ENCODE measurements at places on chromosomes 5 and 9.

DNA sequence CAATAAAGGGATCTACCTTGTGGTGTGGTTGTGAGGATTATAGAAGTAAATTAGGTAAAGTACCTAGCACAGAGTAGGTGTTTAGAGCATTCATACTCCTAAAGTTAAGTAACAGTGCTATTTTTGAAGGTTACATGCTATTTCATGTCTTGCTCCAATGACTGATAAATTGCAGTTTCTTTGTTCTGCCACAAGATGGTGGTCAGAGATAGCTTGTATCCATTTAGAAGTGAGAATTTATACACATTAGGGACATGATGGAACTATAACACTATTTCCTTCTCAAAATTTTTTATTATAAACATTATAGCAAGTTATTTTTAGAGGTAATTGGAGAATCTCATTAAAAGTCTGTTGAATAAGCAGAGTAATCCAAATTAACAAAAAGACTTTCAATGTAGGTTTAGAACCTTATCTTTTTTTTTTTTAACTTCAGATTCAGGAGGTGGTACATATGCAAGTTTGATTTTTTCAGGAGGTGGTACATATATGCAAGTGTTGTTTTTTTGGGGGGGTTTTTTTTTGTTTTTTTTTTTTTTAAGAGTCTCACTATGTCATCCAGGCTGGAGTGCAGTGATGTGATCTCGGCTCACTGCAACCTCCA is 17.1 kb downstream of the MTREX start:
- DNase-seq, result no peak

GRCh38 chr5:135555530-135555929 is 19.8 kb upstream of the NEUROG1 start:
- DNase-seq, result no peak

DNA sequence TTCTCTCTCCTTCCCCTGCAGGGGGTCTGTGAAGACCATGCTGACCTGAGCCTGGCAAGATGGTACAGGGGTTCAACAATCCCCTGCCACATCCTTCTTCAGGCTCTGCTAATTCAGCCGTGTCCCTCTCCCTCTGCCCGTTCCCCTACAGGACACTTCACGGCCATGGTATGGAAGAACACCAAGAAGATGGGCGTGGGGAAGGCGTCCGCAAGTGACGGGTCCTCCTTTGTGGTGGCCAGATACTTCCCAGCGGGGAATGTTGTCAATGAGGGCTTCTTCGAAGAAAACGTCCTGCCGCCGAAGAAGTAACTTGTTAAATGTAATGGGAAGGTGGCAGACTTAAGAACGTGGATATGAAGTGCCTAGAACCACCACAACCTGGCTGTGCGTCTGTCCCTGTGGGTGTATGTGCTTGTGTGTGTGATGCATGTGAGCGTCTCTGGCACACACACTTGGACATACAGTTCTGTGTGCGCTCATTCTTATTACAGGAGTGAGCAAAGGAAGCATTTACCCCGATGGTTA is 6.9 kb upstream of the CCIN start:
- no peak for DNase-seq

- no peak for DNase-seq
Observed at GRCh38 chr9:136052472-136052880, 42.6 kb downstream of the NACC2 start.

DNA sequence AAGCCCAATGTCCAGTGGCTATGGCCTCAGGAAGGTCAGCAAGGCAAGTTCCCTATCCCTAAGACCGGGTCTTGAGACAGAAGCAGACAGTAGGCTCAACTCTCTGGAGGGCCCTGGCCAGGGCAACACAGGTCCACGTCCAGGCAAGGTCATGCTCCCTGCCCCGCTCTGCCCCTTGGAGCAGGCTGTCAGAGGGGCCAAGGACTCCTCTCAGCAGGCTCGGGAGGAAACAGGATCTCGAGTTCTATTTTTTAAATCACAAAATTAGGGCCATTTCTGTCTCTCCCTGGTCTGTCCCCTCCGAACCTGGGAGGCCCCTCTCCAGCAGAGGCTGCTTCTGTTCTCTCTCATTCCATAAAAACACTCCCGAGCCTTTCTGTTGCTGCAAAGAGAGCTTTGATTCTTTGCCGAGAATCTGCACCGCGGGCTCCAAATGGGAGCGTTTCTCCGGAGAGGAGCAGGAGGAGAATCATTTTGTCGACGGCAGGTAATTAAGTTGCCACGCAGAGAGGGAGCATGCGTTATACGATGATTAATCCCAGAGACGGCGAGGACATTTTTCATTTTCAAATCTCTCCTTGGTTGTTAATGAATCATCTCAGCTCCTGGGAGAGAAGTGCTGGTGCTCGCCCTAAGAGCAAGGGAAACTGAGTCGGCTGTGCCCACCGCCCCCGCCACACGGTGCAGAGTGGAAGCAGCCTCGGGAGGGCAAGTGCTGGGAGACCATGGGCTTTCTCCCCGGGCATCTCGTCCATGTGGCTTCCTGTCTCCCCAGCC is 24.5 kb upstream of the FCN1 start:
- DNase-seq, result no peak

- no peak for DNase-seq
Observed at GRCh38 chr5:134508521-134509195, 16.8 kb upstream of the JADE2 start.

DNA sequence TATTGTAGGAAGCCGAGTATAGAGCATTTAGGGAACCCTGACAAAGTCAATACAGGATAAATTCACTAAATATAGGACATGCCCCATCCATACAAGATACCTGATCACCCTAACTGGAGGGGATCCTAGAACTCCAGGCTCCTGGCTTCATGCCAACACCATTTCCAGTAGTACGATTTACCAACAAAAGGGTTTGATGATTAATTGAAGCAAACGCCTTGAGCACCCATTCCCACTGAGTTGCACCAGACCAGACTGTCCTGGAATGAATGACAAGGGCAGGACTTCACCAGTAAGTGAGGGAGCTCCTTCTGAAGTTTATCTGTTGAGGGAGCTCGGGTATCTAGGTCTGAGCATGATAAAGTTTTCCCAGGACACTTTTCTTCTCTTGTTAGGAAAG is 327.2 kb upstream of the MSX2 start:
- no peak for DNase-seq

GRCh38 chr9:110188991-110189390 is 19.0 kb downstream of the C9orf152 start:
- no peak for DNase-seq

DNA sequence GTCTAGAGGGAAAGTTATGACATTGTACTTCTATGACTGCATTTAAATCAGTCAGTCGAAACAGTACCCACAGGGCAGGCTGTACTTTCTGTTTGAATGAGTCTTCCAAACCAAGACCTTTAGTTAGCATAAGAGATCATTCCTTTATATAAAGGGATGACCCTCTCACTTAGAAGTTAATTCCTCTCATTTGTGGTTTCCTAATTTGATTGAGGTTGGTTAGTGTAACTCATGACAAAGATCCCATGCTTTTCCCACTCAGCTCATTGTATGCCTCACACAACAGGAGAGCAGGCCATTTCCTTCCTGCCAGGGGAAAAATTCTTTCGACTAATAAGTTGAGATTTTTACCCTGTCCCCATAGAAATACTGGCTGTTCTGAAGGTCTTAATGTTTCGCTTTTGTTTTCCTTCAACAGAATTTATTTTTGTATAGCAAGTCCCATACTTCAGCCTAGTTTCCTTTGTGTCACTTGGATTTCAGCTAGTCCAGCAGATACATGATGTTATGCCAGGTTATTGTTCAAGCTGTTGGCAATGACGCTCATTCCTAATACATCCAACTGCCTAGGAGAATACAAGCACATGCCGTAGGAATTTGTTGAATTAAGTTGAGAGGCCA is 500.7 kb downstream of the SPATA31D1 start:
- no peak for DNase-seq

- no peak for DNase-seq
Observed at GRCh38 chr5:148491793-148492184, 108.0 kb downstream of the FBXO38 start.

GRCh38 chr5:131634996-131635683 is at the start of gene RAPGEF6:
Gene RAPGEF6, minus strand, starts transcription at chr5:131635229. Its CDS starts 199 bp downstream, at chr5:131635030.
- peak; percentile 95 for DNase-seq

- DNase-seq, result no peak
Observed at GRCh38 chr5:145072889-145073288, 762.3 kb downstream of the PRELID2 start.

DNA sequence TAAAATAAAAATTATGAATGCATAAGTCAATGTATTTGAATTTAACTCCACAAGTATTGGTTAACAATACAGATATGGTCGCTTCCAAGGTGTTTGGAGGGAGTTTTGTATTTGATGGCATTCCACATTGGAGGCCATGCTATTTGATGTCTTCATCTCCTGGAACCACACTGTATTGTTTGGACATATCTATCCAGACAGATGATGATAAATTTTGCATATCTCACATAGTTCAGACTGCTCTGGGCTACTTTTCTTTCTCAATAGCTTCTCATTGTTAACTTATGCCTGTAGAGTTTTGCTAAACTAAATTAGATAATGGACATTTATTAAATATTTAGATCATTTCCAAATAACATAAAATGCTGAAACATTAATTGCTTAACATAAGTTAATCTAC is 58.0 kb downstream of the CDKN2A start:
- DNase-seq, result no peak

- DNase-seq, result peak; percentile 81
Observed at GRCh38 chr5:76402251-76402885, 717 bp upstream of the IQGAP2 start.

GRCh38 chr5:91293131-91293530 is 90.0 kb downstream of the ARRDC3 start:
- no peak for DNase-seq

- DNase-seq, result no peak
Observed at GRCh38 chr9:79377339-79377855, 194.4 kb upstream of the TLE4 start.

DNA sequence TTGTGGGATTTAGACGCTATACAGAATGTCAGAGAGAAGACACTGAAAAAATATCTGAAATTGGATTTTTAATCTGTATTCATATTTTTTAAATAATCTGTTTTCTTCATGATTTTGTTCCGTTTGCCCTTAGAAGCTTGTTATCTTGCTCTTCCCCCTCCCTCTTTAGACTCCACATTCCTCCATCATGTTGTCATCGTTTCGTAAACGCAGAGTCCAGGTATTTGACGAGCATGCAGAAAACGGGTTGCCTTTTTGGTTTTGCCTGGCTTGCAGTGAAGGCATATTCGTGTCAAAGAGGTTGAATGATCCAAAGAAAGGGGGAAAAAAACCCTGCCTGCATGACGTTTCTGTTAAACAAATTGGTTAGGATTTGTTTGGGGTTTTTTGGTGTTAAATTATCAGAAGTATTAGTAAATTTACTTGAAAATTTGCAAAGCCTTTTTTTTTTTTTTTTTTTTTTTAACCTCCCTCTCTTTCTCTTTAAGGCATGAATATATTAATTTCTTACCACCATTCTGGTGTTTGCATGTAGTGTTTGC is 2.9 kb downstream of the SPTAN1 start:
- DNase-seq, result no peak

GRCh38 chr9:12224449-12224848 is 468.7 kb upstream of the TYRP1 start:
- no peak for DNase-seq

- DNase-seq, result no peak
Observed at GRCh38 chr9:37904445-37905130, 661 bp upstream of the SLC25A51 start.

- no peak for DNase-seq
Observed at GRCh38 chr9:94950579-94951323, 224.3 kb downstream of the AOPEP start.

DNA sequence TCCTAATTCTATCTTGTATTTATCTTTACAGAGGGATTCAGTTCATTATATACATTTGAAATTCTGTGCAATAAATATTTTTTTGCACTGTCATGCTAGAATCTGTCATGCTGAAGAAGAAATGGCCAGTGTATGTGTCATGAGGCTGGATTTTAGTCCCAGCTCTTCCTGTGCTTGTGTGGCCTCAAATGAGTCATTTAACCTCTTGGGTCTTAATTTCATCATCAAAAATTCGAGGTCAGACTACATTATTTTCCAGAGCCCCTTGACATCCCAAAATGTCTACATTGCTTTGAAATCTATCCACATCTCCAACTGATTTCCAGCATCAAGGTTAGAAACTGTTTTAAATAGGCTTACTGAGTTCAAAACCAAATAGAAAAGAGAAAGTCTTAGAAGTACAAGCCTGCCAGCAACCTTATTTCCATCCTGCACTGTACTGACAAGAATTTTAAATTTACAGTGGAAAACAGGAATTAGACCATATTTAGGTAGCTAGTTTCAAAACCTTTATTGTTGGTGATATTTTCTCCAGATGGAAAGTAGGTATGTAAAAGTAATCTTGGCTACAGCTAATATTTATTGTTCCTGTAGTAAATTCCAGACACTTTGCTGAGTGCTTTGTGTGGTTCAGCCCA is 96.7 kb upstream of the MAMDC2 start:
- no peak for DNase-seq

Data from stimulated activated CD8-positive, alpha-beta memory T cell treated with anti-CD3 and anti-CD28 coated beads, Interleukin-15, amount 100 ng/mL, for 48 hours (primary cell).